ENCODE measurements at places on chromosomes 13 and 19.

DNA sequence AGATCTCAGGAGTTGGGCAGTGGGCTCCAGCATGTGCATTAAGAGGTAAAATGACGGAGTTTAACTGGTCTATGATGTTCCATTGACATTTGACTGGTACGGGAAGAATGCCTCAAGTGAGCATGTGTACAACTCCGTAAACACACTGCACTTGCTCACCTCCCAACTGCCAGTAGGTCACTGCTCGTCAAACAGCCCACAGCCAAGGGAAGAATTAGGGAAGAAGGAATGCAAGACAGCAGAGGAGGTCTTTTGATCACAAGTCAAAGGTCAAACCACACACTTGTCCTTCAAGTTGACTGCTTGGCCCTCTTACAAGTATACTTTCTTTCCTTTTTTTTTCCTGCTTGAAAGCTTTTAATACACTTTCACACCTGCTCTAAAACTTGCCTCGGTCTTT is 236.7 kb downstream of the B3GLCT start:
- no peak for DNase-seq

- DNase-seq: no peak
Measured at GRCh38 chr19:40217027-40217810, 965 bp downstream of the TTC9B start.

- no peak for DNase-seq
Measured at GRCh38 chr13:41775251-41775650, 185.7 kb downstream of the VWA8 start.

- DNase-seq: no peak
Measured at GRCh38 chr13:84263354-84264069, 381.2 kb upstream of the SLITRK1 start.

DNA sequence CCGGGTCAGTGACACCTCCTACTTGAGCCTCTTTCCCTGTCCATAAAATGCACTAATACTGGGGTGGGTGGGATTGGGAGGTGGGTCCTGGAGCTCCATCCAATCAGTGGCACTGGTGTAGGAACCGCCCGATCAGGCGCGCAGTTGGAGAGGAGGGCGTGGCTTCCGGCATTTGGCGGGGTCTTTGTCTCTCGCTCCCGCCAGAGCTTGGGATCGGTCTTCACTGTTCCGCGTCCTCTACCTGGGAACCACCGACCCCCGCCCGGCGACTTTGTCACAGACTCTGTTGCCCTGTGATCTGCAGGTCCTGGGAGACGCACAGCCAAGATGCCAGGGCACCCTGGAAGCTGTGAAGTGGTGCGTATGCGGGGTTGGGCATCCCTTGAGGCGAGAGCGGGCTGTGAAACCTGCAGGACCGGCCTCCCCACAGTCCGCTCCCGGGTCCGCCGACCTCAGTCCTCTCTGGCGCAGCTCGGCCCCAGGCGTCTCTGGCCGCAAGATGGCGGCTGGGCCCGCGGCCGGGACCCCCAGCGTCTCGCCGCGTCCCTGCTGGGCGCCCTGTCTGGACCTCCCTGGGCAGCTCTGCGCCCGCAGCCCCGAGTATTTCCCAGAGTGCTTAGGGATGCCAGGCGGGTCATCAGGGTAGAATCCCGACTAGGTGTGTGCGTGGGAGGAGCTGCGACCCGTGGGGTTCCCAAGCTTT is 41.6 kb upstream of the ZNF730 start:
- no peak for DNase-seq

GRCh38 chr13:99211421-99212035 is 10.9 kb downstream of the UBAC2 start:
- DNase-seq: no peak

- no peak for DNase-seq
Measured at GRCh38 chr19:49847731-49848696, 2.9 kb upstream of the PTOV1 start.

DNA sequence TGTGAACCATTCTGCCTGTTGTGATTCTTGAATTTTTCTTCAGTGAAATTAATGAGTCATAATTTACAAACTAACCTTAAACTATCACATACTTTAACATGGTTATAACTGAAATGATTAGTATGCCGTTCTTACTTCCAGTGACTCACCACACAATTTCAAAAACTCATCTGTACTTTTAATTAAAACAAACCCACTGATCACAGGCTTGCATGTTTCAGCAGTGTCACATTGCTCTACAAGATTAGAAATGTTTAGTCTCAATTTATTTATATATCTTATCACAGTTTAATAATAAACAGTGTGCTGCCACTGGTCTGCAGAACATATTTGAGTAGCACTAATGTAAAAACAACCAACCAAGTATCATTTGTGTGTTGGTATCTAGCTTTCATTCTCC is 2227.9 kb upstream of the PCDH20 start:
- no peak for DNase-seq

DNA sequence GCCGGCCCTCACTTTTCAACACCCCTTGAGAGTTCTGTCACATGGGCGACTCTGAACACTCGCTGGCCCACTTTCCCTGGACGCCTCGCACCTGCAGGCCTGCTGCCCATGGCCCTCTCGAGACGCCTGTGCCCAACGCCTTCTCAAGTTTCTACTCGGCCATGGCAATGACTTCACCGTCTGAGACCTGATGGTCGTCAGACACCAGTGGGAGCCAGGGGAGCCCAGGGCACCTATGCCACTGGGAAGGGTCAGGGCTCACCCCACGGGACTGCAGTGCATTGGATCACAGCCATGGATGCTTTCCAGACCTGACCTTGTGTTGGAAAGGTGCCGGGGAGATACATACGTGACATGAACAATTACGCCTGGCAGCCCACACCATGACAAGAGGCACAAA is 60.1 kb downstream of the KLF2 start:
- DNase-seq: no peak

GRCh38 chr13:50158385-50159165 is 143.3 kb downstream of the KCNRG start:
- no peak for DNase-seq

DNA sequence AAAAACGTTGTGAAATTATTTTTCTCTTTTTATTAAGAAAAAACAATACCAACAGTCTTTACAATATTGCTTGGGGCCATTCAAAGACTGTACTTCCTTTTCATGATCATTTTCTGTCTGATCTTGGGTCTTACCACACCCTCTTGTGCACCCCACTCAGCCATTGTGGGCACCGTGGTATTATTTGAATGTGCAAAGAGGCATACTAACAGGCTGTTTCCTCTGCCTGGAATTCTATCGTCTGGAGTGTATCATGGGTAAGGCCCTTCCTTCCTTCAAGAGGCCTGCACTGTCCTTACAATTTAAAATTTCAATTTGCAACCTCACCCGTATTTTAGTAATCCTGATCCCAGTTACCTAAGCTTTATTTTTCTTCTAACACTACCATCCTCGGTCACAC is 76.5 kb downstream of the FGF14 start:
- DNase-seq: no peak
